ENCODE measurements at places on chromosomes 3 and 15.

GRCh38 chr3:131328721-131329120 is 52.9 kb upstream of the NUDT16 start:
- peak; percentile 95 for DNase-seq

- DNase-seq: no peak
These were observed 89.0 kb upstream of the SLC4A7 start for GRCh38 chr3:27573138-27573537.

DNA sequence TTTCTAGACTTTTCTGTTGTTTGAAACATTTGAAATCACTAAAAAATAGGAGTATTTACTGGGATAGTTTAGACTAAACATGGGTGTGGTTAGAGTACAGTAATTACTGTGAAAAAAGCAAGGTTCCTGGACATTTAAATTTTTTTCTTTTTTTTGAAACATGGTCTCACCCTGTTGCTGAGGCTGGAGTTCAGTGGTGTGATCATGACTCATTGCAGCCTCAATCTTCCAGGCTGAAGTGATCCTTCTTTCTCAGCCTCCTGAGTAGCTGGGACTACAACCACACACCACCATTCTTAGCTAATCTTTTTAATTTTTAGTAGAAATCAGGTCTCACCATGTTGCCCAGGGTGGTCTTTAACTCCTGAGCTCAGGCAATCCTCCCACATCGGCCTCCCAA is 20.4 kb upstream of the CELF6 start:
- no peak for DNase-seq

DNA sequence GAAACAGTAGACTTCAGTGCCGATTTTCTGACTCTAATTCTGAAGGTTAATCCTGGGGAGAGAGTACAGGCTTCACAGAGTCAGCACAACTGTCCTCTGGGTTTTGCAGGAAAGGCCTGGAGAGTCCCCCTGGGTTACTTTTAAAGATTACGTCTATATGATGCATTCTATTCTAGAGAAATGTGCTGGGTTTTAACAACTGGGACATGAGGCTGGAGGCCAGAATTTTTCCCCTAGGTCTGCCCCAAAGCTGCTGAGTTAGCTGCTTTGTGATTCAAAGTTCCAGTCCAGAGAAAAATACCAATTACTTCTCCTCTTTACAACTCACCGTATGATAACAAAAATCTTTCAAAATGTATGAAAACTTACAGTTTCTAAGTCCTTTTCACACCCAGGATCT is 240.7 kb upstream of the TPRG1 start:
- no peak for DNase-seq

DNA sequence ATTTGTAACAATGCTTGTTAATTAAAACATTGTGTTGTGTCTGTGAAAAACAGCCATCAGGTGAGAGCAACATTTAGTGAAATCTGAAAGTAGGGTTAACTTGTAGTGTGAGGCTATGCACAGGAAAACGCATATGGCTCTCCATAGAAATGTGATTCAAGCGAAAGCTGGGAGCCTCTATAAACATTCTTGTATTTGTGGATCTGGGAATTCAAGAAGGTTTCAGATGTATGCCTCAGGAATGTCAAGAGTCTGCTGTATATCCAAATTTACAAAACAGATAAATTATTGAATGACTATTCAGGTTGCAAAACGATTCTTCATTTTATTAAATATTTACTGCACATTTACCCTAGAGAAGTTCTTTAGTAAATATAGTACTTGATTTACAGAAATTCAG is 166.0 kb downstream of the THSD4 start:
- DNase-seq: no peak

- no peak for DNase-seq
These were observed 33.6 kb upstream of the OCA2 start for GRCh38 chr15:28132524-28133275.

Data from NCI-H524 (cell line).